ENCODE measurements at places on chromosomes 12 and 14.
A peak's percentile ranks its signal among the peaks of the same experiment; 100 is the strongest.

- DNase-seq = no peak
Measured at GRCh38 chr12:41856228-41856627, 288.4 kb downstream of the GXYLT1 start.

GRCh38 chr14:54193871-54194270 lies 202.9 kb upstream of the CDKN3 start:
- no peak for DNase-seq

DNA sequence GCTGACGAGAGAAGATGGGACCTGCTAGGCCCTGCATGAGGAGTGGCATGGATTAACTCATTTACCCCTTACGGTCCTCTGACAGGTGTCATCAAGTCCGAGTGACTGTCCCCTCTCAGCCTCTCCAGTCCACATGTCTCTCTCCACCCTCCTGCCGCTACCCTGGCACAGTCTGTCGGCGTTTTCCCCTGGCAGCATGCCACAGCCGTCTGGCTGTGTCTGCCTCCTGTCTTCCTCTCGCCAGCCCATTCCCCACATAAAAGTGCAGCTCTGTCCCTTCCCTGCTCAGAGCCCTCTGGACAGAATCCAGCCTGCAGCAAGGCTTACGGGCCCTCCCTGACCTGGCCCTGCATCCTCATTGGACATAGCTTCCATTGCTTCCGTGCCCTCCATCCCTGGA lies 45.6 kb downstream of the UBE3B start:
- no peak for DNase-seq

- DNase-seq = no peak
Measured at GRCh38 chr14:22819151-22819988, 4.1 kb upstream of the SLC7A7 start.

DNA sequence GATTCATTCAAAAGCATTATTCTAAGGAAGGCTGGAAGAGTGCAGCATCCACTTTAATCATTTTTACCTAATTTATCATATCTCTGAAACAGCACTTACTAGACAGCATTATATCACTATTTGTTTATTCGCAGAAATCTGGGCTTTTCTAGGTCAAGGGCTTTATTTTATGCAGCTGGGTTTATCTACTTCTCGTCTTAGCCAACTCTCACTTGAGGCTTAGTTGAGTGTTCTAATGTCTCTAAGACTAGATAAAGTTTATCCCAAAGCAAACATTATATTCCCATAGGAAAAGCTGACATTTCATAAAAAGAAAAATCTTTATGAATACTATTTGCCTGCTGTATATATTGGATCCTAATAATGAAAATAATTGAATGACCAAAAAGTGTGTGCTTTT lies 720.8 kb upstream of the FLRT2 start:
- no peak for DNase-seq

DNA sequence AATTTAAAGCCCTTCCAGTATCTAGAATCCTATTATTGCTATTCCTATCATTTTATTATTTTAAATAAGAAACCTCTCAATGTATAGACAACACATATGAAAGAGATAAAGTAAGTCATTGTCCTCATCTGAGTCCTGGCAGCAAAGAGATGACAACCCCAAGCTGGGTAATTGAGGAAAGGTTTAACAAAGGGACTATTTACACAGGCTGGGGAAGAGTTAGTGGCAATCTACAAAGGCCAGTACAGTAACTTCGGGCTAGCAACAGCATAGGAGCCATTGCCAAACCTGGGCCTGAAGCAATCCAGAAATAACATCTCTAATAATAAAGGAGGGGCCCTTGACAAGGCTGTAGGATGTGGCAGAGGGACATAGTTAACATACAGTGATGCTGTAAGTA lies 11.2 kb downstream of the PDE6H start:
- no peak for DNase-seq

DNA sequence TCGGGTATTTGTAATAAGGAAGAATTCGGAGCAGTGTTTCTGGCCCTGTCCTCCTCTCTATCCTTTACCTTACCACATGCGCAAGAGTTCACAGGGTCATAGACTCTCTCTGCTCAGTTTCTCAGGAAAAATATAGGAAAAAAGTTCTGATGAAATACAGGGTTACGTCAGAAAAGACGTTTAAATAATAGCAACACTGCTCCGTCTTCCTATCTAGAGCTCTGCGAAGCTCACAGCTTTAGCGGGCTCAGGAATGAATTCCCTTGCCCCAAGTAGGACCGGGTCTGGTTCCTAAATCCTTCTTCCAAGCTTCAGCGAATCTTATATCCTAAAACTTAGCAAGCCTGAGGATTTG lies 365 bp downstream of the CCDC59 start:
- DNase-seq = no peak

DNA sequence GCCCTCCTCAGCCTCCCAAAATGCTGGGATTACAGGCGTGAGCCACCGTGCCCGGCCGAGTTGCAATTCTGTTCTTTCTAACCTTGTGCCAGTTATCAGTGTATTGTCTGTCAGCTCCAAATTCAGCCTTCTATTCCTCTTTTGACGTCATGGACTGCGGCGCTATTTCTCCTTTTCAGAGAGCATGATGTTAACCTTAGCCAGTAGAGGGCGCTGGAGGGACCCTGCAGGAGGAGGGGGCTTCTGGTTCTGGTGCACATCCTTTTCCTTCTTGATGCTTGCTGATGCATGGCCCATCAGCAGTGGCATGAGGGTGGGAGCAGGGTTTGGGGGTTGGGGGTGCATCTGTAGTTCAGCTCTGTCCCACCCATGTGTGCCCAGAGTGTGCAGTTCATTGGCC lies 179.3 kb upstream of the RMST start:
- DNase-seq = no peak

DNA sequence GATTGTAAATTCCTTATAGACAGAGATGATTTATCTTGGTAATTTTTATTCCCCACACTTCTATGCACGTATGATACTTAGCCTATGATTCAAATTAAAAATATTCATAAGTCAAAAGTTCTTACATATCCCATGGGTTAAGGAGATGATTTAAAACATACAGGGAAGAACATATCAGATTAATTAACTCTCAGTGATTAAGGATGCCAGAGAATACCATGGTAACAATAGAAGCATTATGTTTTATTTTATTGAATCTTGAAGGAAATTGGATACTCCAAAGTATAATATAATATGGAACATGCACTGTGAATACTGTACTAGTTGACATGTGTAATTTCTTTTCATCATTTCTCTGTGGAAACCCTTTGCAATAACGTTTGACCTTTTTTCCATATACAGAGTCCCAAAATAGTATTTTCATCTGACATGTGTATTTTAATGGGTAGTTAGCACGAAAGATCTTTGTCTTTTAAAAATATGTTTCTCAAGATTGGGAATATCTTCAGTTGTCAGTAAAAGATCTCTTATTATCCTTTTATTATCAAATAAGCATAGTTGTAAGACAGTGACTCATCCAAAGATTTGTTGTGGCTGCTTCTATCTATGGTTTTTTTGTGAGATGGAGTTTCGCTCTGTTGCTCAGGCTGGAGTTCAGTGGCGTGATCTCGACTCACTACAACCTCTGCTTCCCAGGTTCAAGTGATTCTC lies 166.7 kb downstream of the RAD51B start:
- no peak for DNase-seq

- no peak for DNase-seq
Measured at GRCh38 chr12:118137148-118137678, 1.3 kb downstream of the PEBP1 start.

- no peak for DNase-seq
Measured at GRCh38 chr14:24693983-24694382, 60.0 kb upstream of the GZMB start.

DNA sequence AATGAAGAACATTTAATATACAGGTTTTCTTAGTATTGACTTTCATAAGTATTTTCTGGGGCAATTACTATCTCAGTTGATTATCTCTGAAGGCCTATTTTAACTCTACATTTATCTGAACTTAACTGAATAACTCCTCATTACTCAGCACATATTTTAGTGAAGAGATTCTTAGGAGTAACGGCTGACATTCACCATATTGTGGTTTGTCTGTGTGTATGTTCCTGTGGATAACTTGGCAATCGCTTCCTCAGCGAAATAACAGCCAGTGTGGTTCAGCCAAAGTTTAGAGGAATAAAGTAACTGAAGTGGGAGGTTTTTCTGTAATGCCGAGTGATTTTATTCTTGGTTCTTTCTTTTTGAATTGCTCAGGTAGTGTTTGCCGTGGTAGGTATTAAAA lies 168.0 kb downstream of the RAD51B start:
- no peak for DNase-seq

GRCh38 chr12:119082496-119082895 lies 96.2 kb upstream of the HSPB8 start:
- DNase-seq = no peak

DNA sequence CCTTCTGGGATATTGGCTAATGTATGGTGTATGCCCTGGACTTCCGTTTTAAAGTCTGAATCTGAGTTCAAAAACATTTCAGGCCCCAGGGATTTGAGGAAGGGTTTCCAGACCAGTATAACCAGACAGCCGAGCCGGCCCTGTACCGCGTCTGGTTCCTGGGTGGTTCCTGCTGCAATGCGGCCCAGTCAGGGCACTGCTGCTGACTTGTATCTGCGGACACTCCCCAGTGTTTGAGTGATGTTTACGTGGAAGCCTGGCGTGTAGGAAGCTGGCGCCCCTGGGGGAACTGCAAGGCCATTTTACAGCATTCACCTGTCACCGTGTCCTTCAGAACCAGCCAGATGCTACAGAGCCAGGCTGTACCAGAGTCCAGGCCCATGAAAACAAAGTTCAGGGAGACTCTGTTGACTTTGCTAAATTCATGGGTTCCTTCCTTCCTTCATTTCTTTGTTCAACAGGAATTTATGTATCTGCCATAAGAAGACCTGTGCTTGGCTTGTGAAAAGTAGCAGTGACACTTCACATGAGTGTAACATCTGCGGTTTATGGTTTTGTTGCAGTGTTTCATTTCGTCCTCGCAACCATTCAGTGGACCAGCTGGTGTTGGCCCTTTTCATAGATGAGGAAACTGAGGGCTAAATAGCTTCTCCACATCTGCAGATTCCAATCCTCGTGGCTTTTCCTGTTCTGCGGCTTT lies 16.8 kb downstream of the EML1 start:
- DNase-seq = no peak

- DNase-seq = no peak
Measured at GRCh38 chr12:107536613-107537012, 149.0 kb upstream of the PWP1 start.

GRCh38 chr12:92002673-92003382 lies 142.8 kb downstream of the BTG1 start:
- no peak for DNase-seq

GRCh38 chr12:94318181-94318580 lies 141.5 kb downstream of the CEP83 start:
- DNase-seq = no peak

- peak; percentile 30 for DNase-seq
Measured at GRCh38 chr12:98653866-98654493, 8.9 kb downstream of the APAF1 start.

DNA sequence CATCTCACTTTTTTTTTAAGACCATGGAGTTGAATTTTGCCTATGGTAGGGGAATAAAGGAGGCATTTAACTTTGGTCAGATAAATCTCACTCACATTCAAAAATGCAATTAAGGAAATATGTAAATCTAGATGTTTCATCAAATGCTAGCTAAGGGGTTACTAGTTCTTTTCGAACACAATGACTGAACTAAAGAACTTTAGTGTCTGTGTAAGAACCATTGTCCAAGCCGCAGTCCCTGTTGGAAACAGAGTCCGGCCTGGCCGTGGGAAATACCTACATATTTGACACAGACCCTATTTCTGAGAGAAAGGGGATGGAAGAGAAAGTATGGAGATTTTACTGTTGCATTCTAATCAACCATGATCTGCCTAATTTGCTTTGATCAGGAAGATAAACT lies 17.4 kb downstream of the LGR5 start:
- DNase-seq = no peak

DNA sequence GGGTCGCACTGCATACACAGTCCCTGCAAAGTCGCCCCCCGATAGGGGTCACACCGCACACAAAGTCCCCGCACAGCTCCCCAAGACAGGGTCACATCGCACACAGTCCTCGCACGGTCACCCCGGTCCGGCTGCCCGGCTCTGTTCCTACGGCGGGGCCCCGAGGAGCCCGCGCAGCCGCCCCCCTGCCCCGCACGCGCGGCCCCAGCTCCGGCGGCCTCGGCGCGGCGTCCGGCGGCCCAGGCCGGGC lies 300 bp downstream of the SSH1 start:
- no peak for DNase-seq

- DNase-seq = no peak
Measured at GRCh38 chr14:63155511-63156185, 48.6 kb upstream of the RHOJ start.

DNA sequence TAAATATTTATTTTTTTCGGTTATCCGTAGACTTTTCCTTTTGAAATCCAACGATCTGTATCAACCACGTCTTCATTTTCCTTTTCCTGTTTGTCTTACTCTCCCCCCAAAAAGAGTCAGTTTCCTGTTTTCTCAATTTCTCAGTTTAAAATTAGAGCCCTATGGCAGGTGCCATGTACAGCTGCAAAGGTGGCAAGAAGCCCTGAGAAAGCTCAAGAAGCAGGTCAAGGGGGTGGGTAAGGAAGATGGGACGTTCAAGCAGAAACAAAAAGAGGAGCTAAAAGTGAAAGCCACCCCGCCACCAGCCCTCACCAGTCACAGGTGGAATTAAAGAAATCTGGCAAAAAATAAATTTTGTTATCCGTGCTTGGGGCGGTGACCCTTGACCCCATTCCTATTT lies 26.7 kb downstream of the SLC35E3 start:
- DNase-seq = no peak

GRCh38 chr14:68956724-68957123 lies 22.4 kb downstream of the ACTN1 start:
- DNase-seq = no peak

DNA sequence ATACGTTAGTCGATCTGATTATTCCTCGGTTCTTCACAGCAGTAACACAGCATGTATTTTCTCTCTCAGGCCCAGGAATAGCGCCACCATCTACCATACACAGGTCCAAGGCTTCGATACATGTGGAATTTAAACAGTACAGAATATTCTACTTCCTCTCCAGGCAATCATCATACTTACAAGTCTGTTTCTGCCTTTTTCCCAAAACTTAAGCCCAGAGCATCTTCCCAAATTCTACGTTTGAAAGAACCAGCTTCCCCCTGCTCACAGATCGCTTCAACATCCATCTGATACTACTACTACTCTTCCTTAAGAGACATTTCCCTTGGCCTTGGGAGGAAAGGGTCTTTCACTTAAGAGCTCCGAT lies 626 bp downstream of the TXNDC16 start:
- no peak for DNase-seq

- no peak for DNase-seq
Measured at GRCh38 chr12:27025116-27025515, 2.8 kb downstream of the MED21 start.

DNA sequence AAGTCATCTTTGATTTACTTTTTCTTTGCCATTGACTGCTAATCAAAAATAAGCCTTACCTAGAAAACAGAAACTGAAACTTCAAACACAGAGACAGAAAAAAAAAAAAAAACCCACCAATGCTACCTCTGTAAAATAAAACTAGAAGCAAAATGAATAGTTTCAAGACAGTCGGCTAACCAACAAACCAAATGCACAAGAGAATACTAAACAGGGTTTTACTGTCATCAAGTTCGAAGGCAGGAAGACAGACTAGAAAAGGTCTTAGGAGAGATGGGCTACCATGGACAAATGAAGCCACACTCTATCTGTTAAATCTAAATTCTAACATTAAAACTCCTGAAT lies 59.5 kb downstream of the SEL1L start:
- DNase-seq = no peak
